Thymus (tissue), 14 donors: ENCODE measurements at places on chromosomes 2 and 18.

DNA sequence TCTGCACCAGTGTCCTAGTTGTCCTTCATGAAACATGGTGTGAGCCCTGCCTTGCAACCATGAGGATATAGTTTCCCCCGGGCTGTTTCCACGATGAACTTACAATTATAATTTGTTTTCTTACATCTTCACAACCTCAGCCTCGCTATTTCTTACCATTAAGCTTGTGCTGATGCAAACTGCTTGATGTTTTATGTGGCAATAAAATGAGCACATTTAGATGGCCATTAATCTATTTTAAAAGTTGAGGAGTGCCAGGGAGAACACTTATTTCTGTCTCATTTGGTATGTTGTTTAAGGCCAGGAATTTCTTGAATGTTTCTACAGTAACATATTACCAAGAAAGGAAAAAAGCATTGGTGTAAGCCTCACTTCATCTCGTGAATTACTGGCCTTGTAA lies 214.5 kb upstream of the SLC8A1 start:
- no peaks in the 10 kb centered on the region for H3K36me3 ChIP-seq
- H3K4me1 ChIP-seq: no peaks in the 10 kb centered on the region
- H3K27me3 ChIP-seq: no peaks in the 10 kb centered on the region
- DNase-seq: no peak
- H3K27ac ChIP-seq: no peak overlapping the region
- H3K4me3 ChIP-seq: no peak overlapping the region

- no peaks in the 10 kb centered on the region for H3K27me3 ChIP-seq
- H3K4me3 ChIP-seq: no peak overlapping the region
- H3K4me1 ChIP-seq: no peaks in the 10 kb centered on the region
- H3K27ac ChIP-seq: no peak overlapping the region
- DNase-seq: no peak
These were observed 75.2 kb downstream of the ACVR1 start for GRCh38 chr2:157800838-157801495.

- DNase-seq: no peak
- no peaks in the 10 kb centered on the region for H3K36me3 ChIP-seq
- H3K4me1 ChIP-seq: no peaks in the 10 kb centered on the region
These were observed 96.4 kb downstream of the COBLL1 start for GRCh38 chr2:164745012-164745797.

- H3K4me3 ChIP-seq: no peak overlapping the region
- no peaks in the 10 kb centered on the region for H3K27me3 ChIP-seq
- H3K36me3 ChIP-seq: no peaks in the 10 kb centered on the region
- H3K27ac ChIP-seq: no peak overlapping the region
These were observed 79.2 kb downstream of the PTPRM start for GRCh38 chr18:7646174-7646886.

DNA sequence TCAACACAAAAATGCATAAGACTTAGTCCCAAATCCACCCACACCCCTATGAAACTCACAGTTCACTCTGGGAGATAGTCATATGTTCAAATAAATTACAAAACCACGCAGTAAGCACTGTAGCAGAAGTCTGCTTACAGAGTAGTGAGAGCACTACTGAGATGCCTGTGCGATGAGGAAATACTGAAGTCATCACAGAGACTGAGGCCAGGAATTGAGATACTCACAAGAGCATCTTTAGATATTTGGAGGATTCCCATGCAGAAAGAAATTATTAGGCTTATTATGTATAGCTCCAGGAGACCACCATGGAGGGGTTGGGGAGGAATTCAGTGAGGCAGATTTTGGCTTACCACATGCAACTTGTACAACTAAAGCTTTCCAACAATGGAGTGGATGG lies 82.3 kb downstream of the ANTXR1 start:
- no peaks in the 10 kb centered on the region for H3K4me1 ChIP-seq
- no peaks in the 10 kb centered on the region for H3K27me3 ChIP-seq
- no peak for DNase-seq
- no peaks in the 10 kb centered on the region for H3K36me3 ChIP-seq

DNA sequence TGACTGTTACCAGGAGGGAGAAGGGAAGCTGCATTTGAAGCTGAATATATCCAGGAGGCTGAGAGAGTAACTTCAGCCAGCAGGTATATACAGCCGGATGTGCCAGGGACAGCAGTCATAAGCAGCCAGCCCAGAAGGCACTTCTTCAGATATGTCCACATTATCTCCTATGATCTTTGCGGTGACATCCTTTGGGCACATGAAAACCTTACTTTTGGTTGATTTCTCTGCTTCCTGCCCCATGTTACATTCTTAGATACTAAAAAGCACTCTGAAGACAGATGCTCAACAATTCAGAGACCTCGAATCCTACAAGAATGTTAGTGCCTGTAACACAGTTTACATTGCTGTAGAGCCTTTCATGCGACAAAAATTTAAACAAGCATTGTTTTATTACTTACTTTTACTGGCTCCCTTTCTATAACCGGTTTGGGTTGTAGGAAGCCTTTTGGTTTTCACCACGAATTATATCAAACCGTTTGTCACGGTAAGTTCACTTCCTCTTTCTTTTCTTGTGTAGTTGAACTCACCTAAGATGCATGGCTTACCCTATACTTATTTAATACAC lies 50.3 kb upstream of the TLK1 start:
- peak overlapping the region; percentile 25 for H3K4me3 ChIP-seq
- DNase-seq: peak; percentile 51
- H3K4me1 ChIP-seq: peaks cover 8% of the 10 kb centered on the region
- peak overlapping the region; percentile 84 for H3K27ac ChIP-seq
- H3K36me3 ChIP-seq: no peaks in the 10 kb centered on the region

GRCh38 chr2:236143811-236144210 lies 24.4 kb downstream of the GBX2 start:
- H3K4me3 ChIP-seq: no peak overlapping the region
- H3K27ac ChIP-seq: no peak overlapping the region
- H3K36me3 ChIP-seq: no peaks in the 10 kb centered on the region
- no peak for DNase-seq
- peaks cover 14% of the 10 kb centered on the region for H3K27me3 ChIP-seq
- H3K4me1 ChIP-seq: no peaks in the 10 kb centered on the region

DNA sequence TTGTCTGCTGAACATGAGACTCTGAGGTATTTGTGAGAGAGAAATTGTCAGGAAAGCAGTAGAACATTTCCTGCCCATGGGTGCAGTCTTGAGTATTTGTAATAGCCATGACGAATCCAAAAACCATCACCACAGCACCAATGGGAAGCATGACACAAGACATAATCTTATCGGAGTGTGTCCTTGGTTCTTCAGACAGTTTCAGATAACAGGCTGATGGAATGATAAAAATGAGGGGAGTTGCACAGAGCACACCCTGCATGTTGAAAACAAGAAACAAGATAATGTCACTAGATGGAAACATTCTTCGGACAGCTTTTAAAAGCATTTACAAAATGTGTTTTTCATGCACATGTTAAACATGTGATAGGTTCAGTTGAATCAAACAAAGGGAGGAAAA lies 56.9 kb downstream of the SLC38A11 start:
- H3K4me1 ChIP-seq: peaks cover 4% of the 10 kb centered on the region
- H3K27me3 ChIP-seq: no peaks in the 10 kb centered on the region
- H3K27ac ChIP-seq: no peak overlapping the region
- no peak for DNase-seq
- no peaks in the 10 kb centered on the region for H3K36me3 ChIP-seq
- H3K4me3 ChIP-seq: no peak overlapping the region

GRCh38 chr18:2627821-2628276 lies 27.7 kb upstream of the SMCHD1 start:
- DNase-seq: no peak
- no peaks in the 10 kb centered on the region for H3K4me1 ChIP-seq
- no peak overlapping the region for H3K4me3 ChIP-seq
- no peak overlapping the region for H3K27ac ChIP-seq
- H3K27me3 ChIP-seq: no peaks in the 10 kb centered on the region

DNA sequence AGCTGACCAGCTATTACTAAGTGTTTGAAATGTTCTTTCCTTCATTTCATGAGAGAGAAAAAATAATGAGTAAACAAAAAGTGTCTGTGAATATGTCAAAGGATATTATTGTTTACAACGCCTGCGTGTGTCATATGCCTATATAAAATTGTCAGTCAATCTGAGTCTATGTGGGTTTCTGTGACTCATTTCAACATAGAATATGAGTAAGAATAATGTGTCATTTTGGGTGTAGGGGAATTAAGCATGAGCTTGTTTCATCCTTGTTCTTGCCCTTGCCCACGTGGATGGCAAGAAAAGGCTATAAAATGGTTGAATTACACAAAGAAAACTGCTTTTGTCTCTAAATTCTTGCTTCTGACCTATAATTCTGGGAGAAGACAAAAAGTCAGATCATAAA lies 466.0 kb downstream of the PTH2R start:
- H3K36me3 ChIP-seq: no peaks in the 10 kb centered on the region
- H3K27me3 ChIP-seq: no peaks in the 10 kb centered on the region
- H3K4me1 ChIP-seq: no peaks in the 10 kb centered on the region

- H3K4me3 ChIP-seq: no peak overlapping the region
- no peak for DNase-seq
- H3K36me3 ChIP-seq: no peaks in the 10 kb centered on the region
These were observed 43.0 kb upstream of the ACKR3 start for GRCh38 chr2:236526455-236527158.

DNA sequence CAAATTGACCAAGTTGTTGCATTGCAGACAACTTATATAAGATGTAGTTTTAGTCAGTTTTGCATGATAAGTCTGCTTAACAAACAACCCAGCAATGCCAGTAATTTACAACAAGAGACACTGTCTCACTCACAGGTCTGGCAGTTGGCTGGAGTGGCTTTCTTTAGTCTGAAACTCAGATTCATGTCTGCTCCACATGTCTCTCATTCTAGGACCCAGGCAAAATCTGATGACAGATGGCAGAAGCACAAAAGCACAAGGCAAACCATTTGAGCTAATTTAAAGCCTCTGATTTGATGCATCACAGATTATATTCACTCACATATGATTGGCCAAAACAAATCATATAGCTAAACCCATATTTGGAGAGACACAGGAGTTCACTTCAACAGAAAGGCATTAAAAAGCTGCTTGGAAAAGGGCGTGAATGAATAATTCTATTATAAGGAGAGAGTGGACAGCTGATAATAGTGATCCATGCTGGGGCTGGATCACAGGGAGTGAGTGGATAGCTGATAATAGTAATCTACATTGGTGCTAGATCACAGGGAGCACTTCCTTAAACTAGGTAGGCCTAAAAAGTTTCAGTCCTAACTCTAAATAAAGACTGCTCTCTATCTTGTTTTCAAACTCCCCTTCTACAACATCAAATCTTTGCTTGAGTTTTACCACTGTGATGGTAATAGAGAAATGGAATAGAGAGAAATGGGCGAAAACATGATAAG lies 593.2 kb upstream of the ZNF804A start:
- no peaks in the 10 kb centered on the region for H3K27me3 ChIP-seq
- H3K4me1 ChIP-seq: no peaks in the 10 kb centered on the region
- no peak overlapping the region for H3K27ac ChIP-seq
- no peak for DNase-seq
- H3K36me3 ChIP-seq: no peaks in the 10 kb centered on the region

DNA sequence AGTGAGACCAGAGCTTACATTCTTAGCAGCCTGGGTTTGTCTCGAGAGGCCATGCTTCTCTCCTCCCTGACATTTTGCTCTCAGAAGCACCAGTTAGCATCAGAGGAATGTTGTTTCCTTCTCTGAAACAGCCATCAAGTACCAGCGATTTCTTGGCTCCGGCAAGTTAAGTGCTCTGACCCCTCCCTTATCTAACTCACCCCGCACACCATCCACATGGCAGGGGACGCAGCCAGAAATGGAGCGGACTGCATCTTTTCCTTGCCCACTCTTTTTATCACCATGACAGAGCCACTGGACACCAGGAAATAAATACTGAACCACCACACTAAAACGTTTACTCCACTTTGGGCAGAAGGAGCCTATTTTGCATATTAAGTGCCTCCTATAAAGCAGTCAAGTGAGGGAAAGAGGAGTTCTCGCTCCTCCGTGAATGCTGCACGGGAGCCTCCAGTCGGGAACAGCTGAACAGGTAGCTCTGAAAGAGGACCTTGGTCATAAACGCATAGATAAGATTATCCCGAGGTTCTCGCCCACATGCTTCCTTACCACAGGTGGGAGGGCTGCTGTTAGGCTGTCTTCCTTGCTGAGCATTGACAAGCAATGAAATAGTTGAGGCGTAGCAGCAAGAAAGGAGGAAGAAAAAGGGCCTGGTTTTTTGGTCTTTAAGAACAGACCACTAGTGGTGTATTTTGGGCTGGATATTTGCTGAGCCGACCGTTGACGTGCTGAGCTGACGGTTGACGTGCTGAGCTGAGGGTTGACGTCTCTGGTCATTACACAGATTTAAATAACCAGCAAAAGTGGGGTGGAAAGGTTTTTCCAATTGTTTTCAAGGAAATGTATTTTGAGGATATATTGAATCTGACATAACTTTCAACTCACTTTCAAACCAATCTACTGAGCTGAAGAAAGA lies 71.4 kb upstream of the ITGB6 start:
- H3K36me3 ChIP-seq: no peaks in the 10 kb centered on the region
- no peak overlapping the region for H3K4me3 ChIP-seq
- peaks cover 18% of the 10 kb centered on the region for H3K4me1 ChIP-seq

GRCh38 chr2:73588177-73588576 lies 54.0 kb downstream of the NAT8 start:
- H3K4me3 ChIP-seq: no peak overlapping the region
- no peaks in the 10 kb centered on the region for H3K27me3 ChIP-seq
- H3K27ac ChIP-seq: peak overlapping the region; percentile 5
- DNase-seq: peak; percentile 75
- no peaks in the 10 kb centered on the region for H3K36me3 ChIP-seq
- no peaks in the 10 kb centered on the region for H3K4me1 ChIP-seq

DNA sequence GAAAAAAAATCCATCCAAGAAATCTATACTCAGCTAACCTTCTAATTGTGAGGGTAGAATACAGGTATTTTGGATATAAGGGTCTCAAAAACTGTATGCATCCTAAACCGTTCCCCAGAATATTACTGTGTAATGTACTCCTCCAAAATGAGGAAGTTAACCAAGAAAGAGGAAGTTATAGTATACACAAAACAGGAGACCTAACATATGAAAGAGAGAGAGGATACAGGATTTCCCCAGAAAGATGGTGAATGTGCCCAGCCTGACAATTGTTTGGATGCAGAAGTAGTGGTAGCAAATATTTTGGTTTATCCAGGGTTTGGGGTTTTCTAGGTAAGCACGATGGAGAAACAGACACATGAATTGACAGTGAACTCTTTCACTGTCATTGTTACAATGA lies 50.6 kb downstream of the GALNT3 start:
- no peaks in the 10 kb centered on the region for H3K36me3 ChIP-seq
- no peak for DNase-seq
- no peak overlapping the region for H3K27ac ChIP-seq
- no peak overlapping the region for H3K4me3 ChIP-seq
- no peaks in the 10 kb centered on the region for H3K27me3 ChIP-seq
